Brain pericyte (primary cell): ENCODE measurements at places on chromosomes 6 and 20.

GRCh38 chr6:71199736-71200135 lies 88.9 kb upstream of the OGFRL1 start:
- no peak for DNase-seq

GRCh38 chr6:40535819-40536380 lies 51.3 kb downstream of the LRFN2 start:
- DNase-seq: no peak

GRCh38 chr6:56595490-56596122 lies 47.1 kb downstream of the DST start:
- DNase-seq: no peak

DNA sequence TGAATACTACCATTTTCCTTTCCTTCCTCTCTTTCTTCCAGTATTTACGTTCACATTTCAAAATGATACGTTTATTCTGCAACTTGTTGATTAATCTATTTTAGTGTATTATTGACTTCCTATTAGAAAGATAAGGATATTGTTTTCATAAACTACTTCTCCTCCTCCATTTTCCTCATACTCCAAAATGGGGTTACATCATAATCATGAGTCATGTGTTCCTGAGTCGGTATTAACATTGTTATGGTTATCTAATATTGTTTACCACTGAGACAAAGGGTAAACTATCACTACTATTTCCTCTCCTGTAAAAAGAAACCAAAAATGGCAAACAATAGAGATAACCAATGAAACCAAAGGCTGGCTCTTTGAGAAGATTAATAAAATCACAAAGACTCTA lies 126.5 kb upstream of the CDYL start:
- DNase-seq: no peak

DNA sequence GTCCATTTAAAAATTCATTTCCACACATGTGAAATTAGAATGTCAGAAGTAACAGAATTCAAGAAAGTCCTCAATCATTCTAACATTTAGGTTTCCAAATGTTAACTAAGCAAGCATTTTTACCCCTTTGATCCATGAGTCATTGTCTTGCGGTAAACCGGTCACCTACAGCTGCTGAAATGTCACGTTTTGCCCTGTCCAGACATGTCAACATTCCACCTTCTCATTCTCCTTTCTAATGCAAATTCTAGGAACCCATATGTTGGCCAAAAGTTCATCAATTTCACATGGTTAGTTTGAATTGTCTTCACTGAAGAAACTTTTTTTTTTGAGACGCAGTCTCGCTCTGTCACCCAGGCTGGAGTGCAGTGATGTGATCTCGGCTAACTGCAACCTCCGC lies 117.2 kb downstream of the IPCEF1 start:
- DNase-seq: no peak

- DNase-seq: no peak
Observed at GRCh38 chr6:38570750-38571149, 69.0 kb downstream of the BTBD9 start.

- no peak for DNase-seq
Observed at GRCh38 chr20:51058017-51058416, 35.1 kb upstream of the KCNG1 start.

DNA sequence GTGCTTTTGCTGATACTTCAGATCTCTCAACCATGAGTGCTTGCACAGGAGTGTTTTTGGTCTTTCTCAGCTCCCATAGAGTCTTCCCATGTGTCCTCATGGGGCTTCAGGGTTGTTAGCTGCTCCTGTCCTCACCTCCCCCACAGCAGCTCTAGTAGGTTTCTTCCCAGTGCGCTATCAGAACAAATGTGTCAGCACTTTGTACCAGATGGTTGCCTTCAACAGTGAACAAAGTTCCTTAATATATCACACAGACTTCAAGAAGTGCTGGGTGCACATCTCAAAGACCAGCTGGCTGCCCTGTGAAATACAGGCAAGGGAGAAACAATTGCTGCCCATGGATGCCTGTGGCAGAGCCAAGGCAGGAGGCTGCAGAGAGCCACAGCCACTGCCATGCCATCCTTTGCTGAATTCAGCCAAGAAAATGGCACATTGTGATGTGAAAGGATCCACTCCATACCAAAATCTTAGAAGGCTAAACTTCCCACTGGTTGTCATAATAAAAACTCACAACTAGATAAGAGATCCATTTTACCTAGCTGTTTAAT lies 471.3 kb downstream of the C6orf118 start:
- no peak for DNase-seq

DNA sequence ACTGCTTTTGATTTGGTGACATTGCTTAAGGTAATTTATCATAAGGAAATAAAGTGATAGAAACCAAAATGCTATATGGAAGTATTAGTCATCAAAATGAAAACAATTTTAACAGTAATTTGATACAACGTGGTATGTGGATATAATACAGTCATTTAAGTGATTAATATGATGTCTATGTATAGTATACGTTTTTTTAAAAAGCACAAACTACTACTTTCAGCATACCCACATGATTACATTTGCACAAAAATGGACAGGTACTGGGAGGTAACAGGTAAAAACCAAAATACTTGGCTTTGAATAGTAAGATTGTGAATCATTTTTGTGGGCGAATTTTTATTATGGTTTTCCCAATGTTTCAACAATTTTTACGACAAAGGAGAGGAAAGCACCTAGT lies 97.6 kb downstream of the OGFRL1 start:
- no peak for DNase-seq

DNA sequence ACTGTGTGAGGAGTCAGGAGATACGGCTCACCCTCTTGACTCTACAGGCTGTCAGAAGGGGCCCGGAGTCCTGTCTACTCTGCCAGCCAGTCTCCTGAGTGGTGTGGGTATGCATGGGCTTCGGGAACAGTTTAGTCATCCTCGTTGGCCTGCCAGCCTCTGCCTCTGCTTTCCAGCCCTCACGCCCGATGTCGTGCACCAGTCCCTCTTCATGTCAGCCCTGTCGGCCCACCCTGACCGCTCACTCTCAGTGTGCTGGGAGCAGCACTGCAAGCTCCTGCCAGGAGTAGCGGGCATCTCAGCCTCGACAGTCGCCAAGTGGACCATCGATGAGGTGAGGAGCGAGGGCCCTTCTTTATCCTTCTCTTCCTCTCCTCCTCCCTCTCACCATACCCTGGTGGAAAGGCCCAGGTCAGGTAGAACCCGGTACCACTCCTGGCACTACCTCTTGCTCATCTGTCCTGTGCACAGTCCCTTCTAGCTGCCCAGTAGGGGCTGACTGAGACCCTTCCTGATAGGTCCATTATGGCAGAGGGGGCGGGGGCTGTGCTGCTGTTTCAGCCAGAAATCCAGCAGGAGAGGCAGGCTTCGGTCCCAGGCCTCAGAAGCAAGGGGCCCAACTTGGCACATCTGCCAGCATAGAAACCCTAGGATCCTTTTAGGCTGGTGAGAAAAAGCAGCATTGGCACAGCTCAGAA lies 18.7 kb upstream of the SGK2 start:
- no peak for DNase-seq

GRCh38 chr6:167349631-167350274 lies 24.9 kb downstream of the TTLL2 start:
- no peak for DNase-seq

- no peak for DNase-seq
Observed at GRCh38 chr6:29255530-29255929, 46.0 kb upstream of the OR14J1 start.
